H9 (cell line): ENCODE measurements at places on chromosomes 6 and 20.

DNA sequence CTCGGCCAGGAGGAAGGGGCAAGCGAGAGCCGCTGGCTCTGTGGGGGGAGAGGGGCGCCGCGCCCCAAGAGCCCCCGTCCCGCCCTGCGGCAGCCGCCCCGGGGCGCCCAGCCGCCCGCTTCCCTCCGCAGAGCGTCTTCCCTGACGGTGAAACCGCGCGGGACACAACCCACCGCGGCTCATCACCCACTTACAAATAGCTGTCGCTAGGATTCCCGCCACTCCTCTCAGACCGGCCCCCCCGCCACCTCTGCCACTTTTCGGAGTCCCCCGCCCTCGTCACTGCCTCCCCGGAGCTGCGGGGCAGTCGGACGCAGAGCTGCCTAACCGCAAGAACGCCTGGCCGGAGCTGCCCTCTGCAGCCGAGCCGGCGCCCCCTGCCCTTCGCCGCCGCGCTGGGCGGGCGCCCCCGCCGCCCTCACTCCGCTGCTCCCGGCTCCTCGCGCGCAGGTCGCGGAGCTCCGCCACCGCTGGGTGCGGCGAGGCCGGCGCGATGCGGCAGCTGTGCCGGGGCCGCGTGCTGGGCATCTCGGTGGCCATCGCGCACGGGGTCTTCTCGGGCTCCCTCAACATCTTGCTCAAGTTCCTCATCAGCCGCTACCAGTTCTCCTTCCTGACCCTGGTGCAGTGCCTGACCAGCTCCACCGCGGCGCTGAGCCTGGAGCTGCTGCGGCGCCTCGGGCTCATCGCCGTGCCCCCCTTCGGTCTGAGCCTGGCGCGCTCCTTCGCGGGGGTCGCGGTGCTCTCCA lies at the start of gene SLC35D3:
Gene SLC35D3, plus strand, starts transcription at position 366 of the 749 bp plus-strand sequence. Its CDS starts 128 bp downstream, at position 494.
- peak; percentile 56 for DNase-seq

- no peak for DNase-seq
These were observed 32.4 kb downstream of the AAR2 start for GRCh38 chr20:36268440-36269342.

DNA sequence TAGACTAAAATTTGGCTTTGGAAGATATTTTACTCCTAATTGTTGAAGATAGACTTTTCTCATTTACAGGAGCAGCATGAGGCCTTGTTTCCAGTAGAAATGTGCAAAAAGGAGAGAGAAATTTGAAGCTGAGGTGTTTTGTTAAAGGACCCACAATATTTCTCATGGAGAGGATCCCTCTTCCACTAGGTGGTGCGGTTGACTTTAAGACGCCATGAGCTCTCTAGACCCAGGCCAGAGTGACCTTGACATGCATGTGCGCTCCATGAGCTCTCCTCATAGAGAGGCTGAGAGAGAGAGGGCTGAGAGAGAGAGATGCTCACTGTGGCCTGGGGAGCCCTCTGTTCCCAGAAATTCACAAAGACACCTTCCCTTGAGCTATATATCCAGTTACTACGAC lies 861.2 kb upstream of the EYS start:
- DNase-seq: peak; percentile 43

GRCh38 chr6:41122918-41123317 lies 31.2 kb downstream of the TREML1 start:
- DNase-seq: no peak

- no peak for DNase-seq
These were observed 61.3 kb downstream of the BMP6 start for GRCh38 chr6:7787137-7787608.

- DNase-seq: no peak
These were observed 57.3 kb upstream of the PHACTR2 start for GRCh38 chr6:143620447-143620846.

DNA sequence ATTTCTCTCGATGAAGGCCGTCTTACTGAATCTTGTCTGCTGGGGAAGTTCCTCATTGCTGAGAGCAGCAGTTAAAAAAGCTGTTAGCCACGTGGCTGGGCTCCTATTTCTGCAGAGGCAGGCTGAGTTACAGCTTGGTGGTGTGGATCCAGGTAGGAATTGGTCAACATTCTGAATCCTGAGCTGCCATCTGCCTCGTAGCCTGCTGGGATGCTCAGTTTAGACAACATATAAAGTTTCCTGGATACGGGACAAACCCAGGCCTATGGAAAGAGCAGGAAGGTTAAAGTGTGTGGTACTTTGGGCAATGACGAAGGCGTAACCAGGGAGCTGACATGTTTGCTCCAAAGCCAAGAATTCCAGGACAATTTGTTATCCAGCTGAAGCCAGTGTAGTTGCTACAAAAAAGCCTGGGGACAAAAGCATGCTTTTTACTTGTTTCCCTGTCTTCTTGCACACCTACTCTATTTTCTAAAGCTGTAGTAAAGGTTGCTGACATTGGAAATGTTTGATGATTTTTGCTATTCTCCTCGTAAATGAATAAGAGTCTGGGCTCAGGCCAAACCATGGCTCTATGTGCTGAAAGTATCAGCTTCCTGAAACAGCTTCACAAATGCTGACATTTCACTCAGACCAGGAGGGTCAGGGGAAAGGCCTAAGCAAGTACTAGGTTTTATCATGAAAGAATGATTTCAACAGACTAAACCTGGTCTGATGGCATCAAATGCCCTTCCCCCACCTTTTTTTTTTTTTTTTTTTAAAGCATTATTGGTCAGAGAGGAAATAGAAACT lies 12.4 kb upstream of the MYLK2 start:
- DNase-seq: no peak

DNA sequence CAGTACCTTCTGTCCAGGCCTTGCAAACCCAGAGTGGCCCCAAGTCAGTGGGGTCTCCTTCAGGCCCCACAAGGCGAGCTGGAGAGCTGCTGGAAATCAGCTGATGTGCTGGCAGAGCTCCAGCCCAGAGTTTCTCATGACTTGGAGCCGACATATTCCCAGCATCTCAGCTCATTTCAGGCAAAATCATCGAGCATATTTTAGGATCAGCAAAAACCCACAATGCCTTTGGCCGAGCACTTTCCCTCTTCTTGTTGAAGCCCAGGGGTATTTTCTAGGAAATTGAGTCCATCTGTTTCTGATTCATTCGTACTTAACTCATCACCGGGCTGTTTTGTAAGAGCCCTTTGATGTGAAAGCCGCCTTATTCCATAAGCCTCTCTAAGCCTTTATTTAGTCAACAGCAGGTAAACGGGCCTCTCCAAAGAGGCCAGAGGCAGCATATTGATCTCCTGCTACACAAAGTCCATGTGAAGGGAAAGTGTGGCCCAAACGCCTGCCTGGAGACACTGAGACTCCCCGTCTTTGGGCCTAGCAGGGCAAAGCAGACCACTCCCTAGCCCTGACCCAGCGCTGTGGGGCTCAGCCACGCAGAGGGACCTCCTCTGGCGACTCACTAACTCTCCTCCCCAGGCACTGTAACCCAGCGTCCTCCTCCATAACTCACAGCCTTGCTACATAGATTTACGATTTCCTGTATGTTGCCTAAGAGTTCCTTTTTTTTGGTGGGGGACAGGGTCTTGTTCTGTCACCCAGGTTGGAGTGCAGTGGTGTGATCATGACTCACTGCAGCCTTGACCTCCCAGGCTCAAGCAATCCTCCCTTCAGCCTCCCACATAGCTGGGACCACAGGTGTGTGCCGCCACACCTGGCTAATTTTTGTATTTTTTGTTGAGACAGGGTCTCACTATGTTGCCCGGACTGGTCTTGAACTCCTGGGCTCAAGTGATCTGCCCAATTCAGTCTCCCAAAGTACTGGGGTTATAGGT lies 12.1 kb upstream of the C20orf203 start:
- no peak for DNase-seq

- DNase-seq: no peak
These were observed 384.1 kb downstream of the LAMA2 start for GRCh38 chr6:129267028-129267427.

GRCh38 chr20:18857640-18858039 lies 44.1 kb downstream of the SCP2D1 start:
- DNase-seq: no peak

- DNase-seq: no peak
These were observed 26.9 kb upstream of the DEFB118 start for GRCh38 chr20:31341470-31341869.

DNA sequence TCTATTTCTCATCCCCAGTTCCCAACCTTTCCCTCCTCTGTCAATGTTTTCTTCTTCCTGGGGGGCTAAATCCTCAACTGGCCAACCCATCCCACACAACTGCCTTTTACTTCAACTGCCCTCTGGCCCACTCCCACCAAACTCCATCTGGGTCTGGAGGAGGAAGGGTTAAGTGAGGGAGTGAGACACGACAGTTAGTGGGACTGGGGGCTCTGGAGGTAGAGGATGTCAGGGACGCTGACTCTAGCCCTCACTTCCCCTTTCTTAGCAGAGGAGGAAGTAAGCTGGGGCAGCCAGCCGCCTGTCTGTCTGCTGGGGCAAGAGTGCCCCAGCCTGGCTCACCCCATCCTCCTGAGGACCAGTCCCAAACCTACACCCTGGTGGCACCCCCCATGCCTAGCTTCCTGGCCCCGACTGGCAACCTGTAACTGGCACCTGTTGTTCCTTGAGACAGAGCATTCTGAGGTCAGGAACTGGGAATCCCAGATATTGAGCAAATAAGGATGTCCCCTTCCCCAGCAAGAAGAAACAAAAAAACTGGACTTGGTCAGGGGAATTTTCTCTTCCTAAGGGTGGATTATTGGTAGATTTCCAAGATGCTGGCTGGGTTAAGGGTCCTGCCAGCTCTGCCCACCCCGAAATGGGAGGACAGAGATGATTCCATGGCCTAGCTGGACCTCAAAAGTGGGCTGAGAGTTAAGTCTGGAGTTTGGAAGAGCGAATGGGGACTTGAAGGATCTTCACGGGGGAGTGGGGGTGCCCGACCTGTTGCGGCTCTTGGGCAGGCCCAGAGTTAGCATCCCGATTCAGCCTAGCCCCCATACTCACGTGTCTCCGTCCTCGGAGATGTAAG lies 971 bp downstream of the NFKBIE start:
- DNase-seq: no peak

GRCh38 chr20:4985658-4986057 lies 15.7 kb downstream of the SLC23A2 start:
- DNase-seq: no peak
